ENCODE measurements at places on chromosomes 13 and 19.

DNA sequence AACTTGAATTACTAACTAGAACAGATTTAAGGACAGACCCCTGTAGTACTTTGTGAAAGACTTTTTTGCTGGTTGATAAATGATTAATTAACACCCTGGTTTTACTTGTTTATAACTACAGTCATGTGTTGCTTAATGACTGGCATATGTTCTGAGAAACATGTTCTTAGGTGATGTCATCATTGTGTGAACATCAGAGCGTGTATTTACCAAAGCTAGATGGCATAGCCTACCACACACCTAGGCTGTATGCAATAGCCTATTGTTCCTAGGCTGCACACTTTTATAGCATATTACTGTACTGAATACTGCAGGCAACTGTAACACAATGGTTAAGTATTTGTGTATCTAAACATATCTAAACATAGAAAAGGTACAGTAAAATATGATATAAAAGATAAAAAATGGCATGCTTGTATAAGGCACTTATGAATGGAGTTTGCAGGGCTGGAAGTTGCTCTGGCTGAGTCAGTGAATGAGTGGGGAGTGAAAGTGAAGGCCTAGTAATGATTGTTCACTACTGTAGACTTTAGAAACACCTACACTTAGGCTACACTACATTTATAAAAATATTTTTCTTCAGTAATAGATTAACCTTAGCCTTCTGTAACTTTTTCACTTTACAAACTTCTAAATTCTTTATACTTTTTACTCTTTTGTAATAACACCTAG, 260.3 kb downstream of the KCNRG start:
- no peak for DNase-seq

- no peak for DNase-seq
Observed at GRCh38 chr13:110377826-110378201, 70.7 kb downstream of the COL4A2 start.

GRCh38 chr13:110433014-110433413, 125.9 kb downstream of the COL4A2 start:
- no peak for DNase-seq

- no peak for DNase-seq
Observed at GRCh38 chr13:80235166-80235966, 105.6 kb downstream of the SPRY2 start.

DNA sequence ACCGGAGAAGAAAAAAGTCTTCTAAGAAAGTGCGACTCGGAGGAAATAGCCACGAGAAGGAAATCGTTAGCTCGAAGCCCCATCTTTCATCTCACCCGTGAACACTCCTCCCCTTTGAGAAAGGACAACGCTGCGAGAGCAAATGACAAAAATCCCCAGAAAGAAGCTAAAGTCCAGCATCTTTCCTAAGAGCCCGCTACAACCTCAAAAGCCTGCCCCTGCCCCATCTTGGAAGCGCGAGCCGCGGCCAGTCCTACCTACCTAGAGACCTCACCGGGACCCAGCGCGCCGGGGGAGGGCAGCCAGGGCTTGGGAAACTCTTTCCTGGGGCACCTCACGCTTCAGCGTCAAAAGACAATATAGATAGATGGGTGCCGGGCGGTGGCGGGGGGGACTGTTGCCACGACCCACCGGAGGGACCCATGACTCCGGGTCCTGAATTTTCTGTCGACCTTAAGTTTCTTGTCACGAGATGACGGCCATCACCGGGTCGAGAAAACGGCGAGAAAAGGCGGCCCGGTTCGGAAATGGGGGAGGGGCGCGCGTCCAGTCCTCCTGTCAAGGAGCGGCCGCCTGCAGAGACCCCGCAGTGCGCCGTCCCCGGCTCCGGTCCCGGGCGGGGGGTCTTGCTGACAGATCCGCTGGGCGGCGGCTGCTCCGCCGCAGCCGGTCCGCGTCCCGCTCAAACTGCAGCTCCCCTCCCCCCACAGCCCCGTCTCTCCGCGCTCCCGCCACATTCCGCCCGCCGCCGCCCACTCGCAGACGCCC, 65.9 kb downstream of the KCNRG start:
- no peak for DNase-seq

GRCh38 chr13:86792153-86792651, 879.0 kb upstream of the SLITRK5 start:
- no peak for DNase-seq

- DNase-seq = no peak
Observed at GRCh38 chr19:18848878-18849661, 17.3 kb downstream of the UPF1 start.

DNA sequence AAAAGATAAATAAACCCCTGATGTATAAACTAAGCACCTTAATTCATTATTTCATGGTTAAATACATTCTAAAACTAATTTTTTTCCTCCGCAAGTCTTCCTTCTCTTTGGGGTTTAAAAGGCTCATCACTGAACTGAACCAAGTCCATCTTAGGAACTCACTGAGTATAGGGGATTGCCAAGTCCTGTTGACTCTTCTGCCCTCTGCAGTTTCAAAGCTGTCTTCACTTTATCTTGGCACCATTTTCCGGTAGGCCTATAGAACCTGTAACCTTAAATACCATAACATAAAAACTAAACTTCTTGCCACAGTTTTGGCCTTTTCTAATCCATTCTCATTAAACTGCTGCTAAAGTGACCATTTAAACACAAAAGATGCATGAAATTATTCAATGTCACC, 66.5 kb upstream of the USPL1 start:
- no peak for DNase-seq

DNA sequence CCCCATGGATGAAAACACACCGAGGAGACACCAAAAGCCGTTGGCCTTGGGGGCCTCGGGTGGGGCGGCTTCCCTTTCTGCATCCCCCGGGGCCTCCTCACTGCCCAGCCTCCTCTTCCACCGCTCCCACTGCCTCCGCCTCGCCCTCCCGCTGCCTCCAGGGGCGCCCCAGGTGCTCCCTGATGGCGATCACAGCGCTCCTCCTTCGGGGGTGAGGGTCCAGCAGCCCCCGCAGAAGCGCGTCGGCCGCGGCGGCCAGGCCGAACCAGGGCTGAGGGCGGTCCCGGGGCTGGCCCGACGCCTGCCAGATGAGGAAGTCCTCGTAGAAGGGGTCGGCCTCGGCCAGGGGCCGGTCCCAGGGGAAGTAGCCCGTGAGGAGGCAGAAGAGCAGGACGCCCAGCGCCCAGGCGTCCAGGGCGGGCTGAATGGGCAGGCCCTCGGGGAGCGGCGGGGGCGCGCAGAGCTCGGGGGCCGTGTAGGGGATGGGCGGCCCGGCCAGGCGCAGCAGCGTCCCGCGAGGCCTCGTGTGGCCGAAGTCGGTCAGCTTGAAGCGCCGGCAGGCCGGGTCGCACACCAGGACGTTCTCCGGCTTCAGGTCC, 7.2 kb downstream of the SBK2 start:
- DNase-seq = no peak

DNA sequence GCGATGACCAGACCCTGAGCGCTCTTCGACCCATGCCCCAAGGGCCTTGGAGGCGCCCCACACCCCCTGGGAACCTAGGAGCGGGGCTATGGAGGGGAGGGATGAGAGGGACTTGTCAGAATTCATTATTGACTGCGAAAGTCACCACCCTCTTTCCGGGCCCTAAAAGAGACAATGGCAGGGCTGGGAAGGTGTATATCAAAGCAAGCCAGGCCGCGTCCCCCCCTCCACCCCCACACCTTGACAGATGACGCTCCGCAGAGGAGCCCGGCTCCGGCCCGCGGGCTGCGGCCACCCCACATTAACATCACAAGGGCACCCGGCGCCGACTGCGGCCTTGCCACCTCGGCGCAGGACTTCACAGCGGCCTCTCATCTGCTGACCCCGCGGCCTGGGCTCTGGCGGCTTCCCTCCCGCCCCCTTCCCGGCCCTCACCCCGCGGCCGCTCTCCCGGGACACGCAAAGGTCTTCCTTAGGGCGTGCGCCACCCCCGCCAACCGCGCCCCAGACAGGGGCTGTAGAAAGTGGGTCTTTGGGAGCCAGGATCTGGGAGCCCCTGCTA, 2.4 kb downstream of the CDX2 start:
- DNase-seq = no peak

DNA sequence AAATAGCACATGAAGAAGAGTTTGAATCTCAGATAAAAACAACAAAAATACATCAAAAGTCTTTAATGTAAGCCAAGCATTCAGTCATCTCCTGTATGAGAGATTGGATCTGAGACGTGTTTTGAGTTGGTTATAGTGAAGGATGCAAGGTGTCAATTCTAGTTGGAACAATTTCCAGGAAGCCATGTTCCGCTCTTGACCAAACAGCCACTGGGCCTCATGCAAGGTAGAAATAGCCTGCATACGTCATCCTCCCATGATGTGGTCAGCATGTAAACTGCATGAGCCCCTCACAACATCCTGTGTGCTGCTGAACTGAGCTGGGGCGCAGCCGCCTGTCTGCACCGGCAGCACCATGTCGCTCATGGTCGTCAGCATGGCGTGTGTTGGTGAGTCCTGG, at the start of gene KIR3DL3:
Gene KIR3DL3 (plus strand): TSS at position 301 of the 400 bp plus-strand sequence. CDS start 55 bp downstream, at position 356.
- DNase-seq = no peak

GRCh38 chr19:2650515-2650914, 52.0 kb downstream of the GNG7 start:
- no peak for DNase-seq

DNA sequence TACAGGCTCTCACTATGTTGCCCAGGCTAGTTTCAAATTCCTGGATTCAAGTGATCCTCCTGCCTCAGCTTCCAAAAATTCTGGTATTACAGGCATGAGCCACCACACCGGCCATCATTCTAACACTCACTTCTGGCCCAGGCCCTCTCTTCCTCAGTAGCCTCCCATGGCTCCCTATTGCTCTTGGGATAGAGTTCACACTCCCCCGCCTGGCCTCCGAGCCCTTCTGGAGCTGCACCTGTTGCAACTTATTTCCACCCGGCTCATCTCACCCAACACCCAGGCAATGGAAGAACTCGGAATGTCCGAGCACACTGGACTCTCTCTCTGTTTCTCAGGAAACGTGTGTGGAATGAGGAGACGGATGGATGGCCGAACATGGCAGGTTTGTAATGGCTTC, 9.0 kb upstream of the SBK3 start:
- no peak for DNase-seq

DNA sequence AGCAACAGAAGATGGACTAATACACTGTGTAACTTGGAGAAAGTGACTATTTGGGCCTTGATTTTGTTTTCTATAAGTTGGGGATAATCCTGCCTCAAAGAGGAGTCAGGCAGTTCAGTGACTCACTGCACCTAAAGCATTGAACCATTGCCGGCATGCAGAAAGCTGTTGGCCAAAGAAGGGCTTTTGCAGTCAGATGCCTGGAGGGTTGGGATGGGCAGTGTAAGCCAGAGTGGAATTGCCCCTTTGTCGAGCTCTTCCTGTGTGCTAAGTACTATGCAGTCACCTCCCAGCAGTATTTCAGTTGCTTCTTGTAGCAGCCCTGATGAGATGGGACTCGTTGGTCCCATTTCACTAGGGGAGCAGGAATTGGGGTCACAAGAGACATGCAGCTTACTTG, 11.1 kb downstream of the ZNF473 start:
- no peak for DNase-seq

DNA sequence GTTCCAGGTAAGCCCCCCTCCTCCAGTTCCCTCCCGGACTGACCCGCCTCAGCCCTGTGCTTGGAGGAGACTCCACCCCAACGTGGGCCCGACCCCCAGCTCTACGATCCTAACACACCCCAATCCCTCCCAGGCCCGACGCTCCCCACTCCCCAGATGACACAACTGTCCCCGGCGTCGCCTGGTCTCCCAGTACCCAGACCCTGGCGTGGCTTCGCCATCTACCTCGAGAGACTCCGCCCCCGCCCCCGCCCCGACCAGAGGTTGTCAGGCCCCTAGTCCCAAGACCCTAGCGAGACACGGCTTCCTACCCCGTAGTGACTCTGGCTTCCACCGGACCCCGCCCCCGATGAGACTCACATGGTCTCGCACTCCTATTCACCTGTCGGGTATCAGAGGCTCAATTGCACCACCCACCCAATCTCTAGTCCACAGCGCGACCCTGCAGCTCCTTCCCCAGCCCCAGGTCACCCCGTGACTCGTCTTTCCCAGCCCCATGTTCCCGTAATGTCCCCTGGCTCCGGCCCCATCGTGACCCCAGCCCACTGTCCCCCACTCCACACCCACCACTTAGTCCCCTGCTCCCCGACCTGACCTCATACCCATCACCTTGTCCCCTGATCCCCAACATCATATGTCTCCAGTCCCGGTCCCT, 2.9 kb downstream of the CD37 start:
- DNase-seq = no peak

- DNase-seq = no peak
Observed at GRCh38 chr13:27833206-27833605, 40.9 kb downstream of the GSX1 start.

DNA sequence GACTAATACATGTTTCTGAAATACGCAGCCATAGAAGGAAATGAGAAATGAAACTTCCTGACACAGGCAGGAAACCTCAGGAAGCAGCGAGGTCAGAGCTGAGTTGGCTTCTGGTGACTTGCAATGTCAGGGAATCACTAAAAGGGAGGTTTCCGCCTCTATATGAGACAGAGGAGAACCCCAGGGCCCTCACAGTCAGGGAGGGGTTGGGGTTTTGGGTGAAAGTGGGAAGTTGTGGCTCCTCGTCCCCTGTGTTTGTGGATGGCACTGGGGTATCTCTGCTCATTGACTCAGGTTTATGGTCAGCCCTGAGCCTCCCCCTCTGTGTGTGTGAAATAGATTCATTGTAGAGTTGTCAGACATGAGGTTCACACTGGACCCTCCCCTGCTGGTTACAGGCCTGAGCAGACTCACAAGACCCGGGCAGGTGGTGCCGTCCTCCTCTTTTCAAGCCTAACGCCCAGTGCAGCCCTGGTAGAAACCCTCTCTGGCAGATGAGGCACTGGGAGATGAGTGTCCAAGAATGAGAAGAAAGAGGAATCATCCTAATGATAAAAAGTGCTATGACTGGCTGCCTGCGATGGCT, 5.5 kb upstream of the LILRA6 start:
- DNase-seq = no peak

- DNase-seq = no peak
Observed at GRCh38 chr19:15864824-15865223, 33.0 kb downstream of the CYP4F2 start.

DNA sequence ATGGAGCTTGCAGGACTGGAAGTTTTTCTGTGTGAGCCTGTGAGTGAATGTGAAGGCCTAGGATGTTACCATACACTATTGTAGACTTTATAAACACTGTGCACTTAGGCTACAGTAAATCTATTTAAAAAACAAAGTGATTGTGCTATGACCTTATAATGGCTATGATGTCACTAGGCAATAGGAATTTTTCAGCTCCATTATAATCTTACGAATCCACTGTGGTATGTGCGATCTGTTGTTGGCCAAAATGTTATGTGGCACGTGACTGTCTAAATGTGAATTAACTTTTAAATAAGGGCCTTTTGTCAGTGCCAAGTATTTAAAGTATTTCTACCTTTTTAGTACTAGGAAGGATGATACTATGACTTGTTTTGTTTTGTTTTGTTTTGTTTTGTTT, 54.9 kb downstream of the DPY19L3 start:
- DNase-seq = no peak
